ENCODE measurements at places on chromosomes 7 and 10. TPM values are rescaled to one million over a fixed set of nuclear protein-coding genes. Genes with fewer than 3 reads are reported as not detected.
A peak's percentile ranks its signal among the peaks of the same experiment; 100 is the strongest.

Gene CLDN4
- total RNA-seq: 926 TPM

Gene CYP17A1
- not detected for total RNA-seq

Gene SLC26A4
- total RNA-seq: 0.16 TPM

Gene SFTPD
- total RNA-seq: not detected

DNA sequence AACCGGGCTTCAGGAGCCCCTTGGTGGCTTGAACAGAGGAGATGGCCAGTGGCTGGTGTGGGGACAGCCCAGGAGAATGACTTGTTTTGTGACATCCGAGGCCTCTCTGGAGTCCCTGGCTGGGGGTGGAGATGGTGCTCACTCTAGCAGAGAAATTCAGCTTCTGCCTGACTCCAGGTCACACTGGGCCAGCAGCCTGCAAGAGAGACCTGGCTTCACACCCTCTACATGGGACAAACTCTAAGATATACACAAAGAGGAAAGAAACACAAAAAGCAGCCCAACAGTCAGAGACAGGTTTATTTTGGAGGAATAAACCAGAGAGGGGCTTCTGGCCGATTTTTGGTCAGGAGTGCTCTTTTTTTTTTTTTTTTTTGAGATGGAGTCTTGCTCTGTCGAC lies 132.8 kb downstream of the ELFN1 start:
- no peaks in the 10 kb centered on the region for H3K4me1 ChIP-seq
- no peak overlapping the region for H3K4me3 ChIP-seq
- H3K36me3 ChIP-seq: no peaks in the 10 kb centered on the region
- no peak overlapping the region for H3K27ac ChIP-seq

Gene STAG3
- total RNA-seq: 2.2 TPM

DNA sequence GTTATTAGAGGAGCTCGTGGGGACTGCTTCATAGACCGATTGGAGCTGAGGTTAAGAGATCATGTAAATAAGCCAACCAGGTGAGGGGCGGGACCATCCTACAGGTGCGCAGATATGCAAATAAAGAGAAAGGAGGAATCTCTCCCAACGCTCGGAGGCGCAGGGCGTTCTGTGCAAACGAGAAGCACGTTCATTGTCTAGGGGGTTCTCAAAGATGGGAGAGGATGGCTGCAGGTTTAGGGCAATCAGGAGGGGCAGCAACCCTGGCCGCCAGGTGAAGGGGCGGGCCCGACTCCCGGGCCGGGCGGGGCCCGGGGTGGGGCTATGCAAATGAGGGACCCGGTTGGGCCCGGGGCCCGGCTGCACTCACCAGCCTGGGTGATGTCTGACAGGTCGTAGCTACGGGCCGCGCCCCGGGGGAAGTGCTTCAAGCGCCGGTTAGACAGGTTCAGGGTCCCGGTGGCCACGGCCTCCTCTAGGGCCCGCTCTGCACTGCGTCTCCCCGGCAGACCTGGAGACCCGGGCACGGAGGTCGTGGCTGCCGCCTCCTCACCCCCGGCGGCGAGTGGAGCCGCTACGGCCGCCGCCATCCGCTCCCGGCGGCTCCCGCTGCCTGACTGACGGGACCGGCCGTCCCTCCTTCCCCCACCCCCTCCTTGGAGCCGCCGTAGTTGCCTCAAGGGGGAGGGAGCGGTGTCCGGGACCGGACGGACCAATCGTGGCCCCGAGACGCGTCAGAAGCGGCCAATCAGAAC lies at the start of gene LRCH4:
LRCH4 (minus strand) TSS at position 619 of the 755 bp plus-strand sequence; CDS start at position 590, 29 bp downstream.
- no peaks in the 10 kb centered on the region for H3K27me3 ChIP-seq
- H3K36me3 ChIP-seq: peaks cover 14% of the 10 kb centered on the region
- H3K4me3 ChIP-seq: peak within 1 kb of the TSS; percentile 94
- peaks cover 30% of the 10 kb centered on the region for H3K4me1 ChIP-seq
- peak; percentile 77 for DNase-seq

- H3K36me3 ChIP-seq: no peaks in the 10 kb centered on the region
- H3K4me3 ChIP-seq: no peak overlapping the region
- H3K4me1 ChIP-seq: no peaks in the 10 kb centered on the region
- H3K27ac ChIP-seq: no peak overlapping the region
- H3K27me3 ChIP-seq: no peaks in the 10 kb centered on the region
Measured at GRCh38 chr7:90666186-90666585, 70.1 kb downstream of the CDK14 start.

GRCh38 chr10:88507404-88507803 lies 75.7 kb downstream of the RNLS start:
- H3K27me3 ChIP-seq: no peaks in the 10 kb centered on the region
- H3K4me1 ChIP-seq: no peaks in the 10 kb centered on the region
- no peaks in the 10 kb centered on the region for H3K36me3 ChIP-seq
- no peak for DNase-seq
- H3K4me3 ChIP-seq: no peak overlapping the region

Gene PHYHIPL
- total RNA-seq: 0.48 TPM

GRCh38 chr10:132749371-132749795 lies 36.6 kb downstream of the NKX6-2 start:
- H3K27me3 ChIP-seq: no peaks in the 10 kb centered on the region
- H3K27ac ChIP-seq: no peak overlapping the region
- H3K4me3 ChIP-seq: no peak overlapping the region
- no peaks in the 10 kb centered on the region for H3K36me3 ChIP-seq

- no peaks in the 10 kb centered on the region for H3K36me3 ChIP-seq
- DNase-seq: no peak
- H3K27ac ChIP-seq: no peak overlapping the region
Measured at GRCh38 chr7:74266191-74266963, 12.2 kb upstream of the RFC2 start.

GRCh38 chr10:4688601-4689000 lies 137.4 kb upstream of the AKR1E2 start:
- no peaks in the 10 kb centered on the region for H3K36me3 ChIP-seq
- no peaks in the 10 kb centered on the region for H3K4me1 ChIP-seq
- no peak for DNase-seq
- H3K4me3 ChIP-seq: no peak overlapping the region
- H3K27ac ChIP-seq: no peak overlapping the region
- no peaks in the 10 kb centered on the region for H3K27me3 ChIP-seq

Gene ELN
- 35.6 TPM for total RNA-seq

DNA sequence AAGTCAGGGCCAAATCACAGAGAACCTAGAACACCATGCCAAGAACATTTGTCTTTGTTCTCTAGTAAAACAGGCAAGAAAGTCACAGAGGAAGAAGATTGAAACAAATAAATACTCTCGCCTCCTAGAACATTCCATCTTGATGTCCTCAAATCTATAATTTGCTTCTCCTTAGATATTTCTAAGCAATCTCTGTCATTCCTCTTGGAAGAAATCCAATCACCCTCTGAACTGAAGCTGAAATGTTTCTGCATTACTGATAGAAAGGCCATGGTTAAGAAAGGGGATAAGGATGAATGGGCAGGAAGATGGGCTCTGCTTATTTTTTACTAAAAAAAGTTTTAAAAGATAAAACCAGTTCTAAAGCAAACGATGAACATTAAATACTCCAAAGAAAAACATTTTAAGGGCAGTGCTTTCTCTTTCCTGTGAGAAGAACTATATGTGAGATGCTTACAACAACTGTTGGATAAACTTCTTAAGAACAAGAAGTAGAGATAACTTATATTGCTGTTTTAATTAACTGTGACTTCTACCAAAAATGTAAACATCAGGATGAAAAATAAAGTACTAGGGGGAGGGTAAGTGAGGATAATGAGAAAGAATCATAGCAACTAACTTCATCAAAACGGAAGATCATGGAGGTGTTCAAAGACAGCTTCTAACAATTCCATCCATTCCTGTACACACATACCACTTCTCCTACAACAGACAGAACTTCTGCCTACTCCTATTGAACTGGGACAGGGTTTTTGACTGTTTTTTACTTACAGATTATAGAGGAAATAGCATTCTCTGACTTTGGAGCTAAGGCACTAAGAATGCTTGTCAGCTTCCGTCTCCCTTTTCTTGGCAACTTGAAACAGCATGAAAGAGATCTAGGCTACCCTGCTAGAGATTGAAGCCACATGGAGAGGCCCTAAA lies 153.0 kb upstream of the LRRTM3 start:
- DNase-seq: no peak
- no peaks in the 10 kb centered on the region for H3K36me3 ChIP-seq
- no peaks in the 10 kb centered on the region for H3K27me3 ChIP-seq
- H3K27ac ChIP-seq: no peak overlapping the region
- H3K4me1 ChIP-seq: no peaks in the 10 kb centered on the region

Gene PLPP4
- not detected for total RNA-seq

All from transverse colon (tissue), 4 donors.